T follicular helper cell (primary cell): ENCODE measurements at places on chromosomes 4 and X.

- DNase-seq, result no peak
Observed at GRCh38 chr4:113317523-113317922, 268.1 kb downstream of the ANK2 start.

- no peak for DNase-seq
Observed at GRCh38 chrX:39921838-39922237, 175.9 kb downstream of the BCOR start.

- no peak for DNase-seq
Observed at GRCh38 chr4:56229947-56230346, 157.3 kb downstream of the AASDH start.

DNA sequence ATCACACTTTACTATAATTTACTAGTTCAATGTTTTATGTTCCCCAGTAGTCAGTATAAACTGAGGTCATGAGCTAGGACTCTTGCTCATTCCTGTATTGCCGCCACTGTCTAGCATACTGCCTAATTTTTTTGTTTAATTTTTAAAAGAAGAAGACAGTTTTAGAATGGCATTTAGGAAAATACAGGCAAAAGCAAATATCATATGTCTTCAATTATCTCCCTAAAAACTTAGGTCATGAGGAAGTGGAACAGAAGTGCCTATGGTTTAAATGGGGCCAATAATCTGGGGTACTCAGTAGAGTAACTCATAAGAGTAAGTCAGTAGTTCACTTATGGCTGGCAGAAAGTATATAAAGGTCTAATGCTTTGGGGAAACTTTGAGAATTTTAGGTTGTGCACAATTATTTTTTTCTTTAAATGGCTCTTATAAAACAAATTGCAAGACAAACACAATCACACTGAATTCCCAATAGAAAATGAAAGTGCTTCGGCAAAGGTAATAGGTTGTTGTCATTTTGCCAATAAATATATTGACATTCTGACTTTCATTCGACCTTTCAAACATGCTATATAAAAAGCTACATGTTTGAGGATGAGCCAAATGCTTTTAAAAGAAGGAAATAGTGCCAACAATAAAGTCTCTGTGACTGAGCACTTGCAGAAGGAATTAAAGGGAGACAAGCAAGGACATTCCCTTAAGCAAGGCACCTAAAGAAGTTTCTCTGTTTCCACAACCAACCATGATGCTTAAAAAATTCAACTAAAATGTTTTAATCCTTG, 390.1 kb downstream of the PDGFC start:
- DNase-seq, result no peak

- DNase-seq, result no peak
Observed at GRCh38 chrX:9003041-9003440, 30.9 kb downstream of the FAM9B start.
